ENCODE measurements at places on chromosomes 4 and X.

DNA sequence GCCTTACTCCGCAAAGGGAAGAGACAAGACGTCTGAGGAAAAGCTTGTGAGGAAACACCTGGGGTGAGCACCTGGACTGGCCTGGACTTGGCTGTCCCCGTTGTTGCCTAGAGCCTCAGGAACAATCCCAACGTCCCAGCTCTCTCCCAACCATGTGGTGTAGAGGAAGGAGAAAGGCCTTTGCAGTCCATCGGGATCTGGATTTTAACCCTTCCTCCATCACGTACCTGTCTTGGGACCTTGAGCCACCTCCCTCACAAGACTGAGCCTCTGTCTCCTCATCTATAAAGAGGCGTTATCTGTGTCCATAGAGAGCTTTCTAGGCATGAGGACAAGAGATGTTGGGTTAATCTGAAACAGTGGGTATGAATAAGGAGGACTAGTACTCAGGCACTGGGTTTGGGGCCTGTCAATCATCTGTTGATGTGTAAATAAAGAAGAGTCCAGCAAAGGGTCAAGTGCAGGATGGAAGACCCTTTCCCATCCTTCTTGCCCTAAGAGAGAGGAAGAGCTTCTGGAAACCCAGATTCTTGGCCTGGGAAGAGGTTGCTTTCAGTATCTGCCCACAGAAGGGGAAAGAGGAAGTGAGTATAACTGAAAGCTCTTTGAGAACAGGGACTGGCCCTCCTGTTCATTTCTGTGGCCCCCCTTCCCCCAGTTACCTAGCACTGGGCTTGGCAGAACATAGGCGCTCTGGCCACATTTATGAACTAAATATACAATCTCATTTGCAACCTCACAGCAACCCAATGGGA, 137.1 kb downstream of the PJA1 start:
- DNase-seq = no peak

DNA sequence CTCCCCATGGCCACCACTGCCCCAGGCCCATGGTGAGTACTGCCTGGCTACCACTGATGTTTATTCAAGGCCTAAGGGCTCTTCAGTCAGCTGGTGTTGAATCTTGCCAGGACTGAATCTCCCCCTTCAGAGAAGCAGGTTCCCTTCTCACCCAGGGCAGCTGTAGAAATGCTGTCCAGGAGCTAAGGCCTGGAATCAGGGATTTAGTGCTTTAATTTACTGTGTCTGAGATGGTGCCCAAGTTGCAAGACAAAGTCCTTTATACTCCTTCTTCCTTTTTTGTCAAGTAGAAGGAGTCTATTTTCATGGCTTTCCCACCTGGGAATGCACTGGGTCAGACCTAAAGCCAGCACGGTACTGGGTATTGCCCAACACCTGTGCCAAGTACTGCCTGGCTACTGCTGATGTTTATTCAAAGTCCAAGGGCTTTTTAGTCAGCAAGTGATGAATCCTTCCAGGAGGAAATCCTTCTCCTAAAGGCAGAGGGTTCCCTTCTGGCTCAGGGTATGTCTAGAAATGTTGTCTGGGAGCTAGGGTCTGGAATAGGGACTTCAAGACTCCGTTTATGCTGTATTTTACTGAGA, 117.6 kb upstream of the ATOH1 start:
- DNase-seq = no peak

DNA sequence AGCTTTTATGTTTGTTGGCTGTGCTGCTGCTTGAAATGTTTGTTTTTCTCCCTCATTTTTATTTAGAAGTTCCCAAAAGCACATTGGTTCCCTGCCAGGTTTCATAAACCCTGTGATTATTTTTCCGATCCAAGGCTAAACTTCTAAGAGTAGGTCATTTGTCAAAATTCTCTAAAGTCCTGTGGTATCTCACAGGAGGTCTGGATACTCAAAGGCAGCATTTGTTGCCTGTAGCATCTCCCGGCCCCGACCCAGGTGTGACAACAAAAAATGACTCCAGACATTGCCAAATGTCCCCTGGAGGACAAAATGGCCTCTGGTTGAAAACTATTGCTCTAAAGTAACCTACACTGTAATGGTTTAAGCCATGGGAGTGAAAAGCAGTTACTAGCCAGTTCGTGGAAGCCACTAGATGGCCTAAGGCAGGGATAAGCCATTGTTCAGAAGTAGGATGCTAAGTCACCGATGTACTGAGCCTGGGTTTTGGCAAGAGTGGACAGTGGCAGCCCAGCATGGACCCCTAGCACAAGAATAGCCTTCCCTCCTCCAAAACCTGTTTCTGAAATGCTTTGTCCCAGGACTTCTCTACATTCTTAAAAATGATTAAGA, 256.1 kb downstream of the THOC2 start:
- peak; percentile 4 for DNase-seq

GRCh38 chr4:109921384-109921808, 8.7 kb downstream of the EGF start:
- peak; percentile 28 for DNase-seq

GRCh38 chrX:56978172-56978571, 17.2 kb downstream of the SPIN3 start:
- peak; percentile 82 for DNase-seq

- no peak for DNase-seq
Observed at GRCh38 chr4:128590034-128590740, 219.3 kb upstream of the JADE1 start.

DNA sequence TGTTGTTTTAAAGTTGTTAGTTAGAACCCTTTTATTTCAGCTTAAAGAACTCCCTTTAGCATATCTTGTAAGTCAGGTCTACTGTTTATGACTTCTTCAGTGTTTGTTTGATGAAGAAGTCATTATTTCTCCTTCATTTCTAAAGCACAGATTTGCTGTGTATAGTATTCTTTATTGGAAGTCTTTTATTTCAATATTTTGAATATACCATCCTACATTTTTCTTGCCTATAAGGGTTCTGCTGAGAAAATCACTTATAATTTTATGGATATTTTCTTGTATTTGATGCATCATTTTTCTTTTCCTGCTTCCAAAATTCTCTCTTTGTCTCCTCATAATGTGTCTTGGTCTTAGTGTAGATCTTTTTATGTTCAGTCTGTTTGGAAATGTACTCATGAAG, 134.5 kb downstream of the CPXCR1 start:
- DNase-seq = no peak

GRCh38 chr4:64465263-64465662, 56.0 kb upstream of the TECRL start:
- no peak for DNase-seq

DNA sequence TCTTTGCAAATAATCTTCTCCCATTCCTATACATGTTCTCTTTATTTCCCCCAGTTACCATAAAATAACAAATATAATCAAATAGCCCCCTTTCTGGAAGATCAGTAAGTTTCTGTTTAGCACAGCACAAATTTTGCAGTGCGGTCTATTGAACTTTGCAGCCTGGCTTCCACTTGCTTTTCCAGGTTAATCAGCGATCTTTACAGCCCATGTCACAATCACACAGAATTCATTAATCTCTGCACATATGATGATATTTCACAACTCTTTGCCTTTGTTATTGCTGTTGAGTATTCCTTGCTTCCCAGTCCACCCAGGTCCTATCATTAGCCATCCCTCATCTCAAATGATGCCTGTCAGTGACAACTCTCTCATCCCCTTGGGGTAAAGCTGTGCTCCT, 2358.0 kb downstream of the PCDH7 start:
- DNase-seq = no peak

- no peak for DNase-seq
Observed at GRCh38 chr4:4914965-4915845, 55.7 kb downstream of the MSX1 start.

DNA sequence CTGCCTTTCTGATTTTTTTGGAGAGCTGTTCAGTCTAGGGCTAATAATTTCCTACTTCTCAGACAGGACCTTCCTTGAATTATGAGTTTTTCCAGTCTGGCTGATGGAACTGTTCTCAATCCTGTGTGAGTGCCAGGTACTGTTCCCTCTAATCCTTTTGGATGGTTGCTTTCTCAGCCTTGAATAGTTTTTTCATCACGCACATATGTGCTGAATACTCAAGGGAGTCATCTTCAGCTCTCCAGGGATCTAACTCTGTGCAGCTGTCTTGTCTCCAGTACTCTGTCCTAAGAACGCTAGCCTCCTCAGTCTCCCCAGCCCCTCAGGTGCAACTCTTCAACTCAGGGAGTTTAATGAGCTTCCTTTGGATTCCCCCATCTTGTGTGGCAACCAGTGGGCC, 93.2 kb downstream of the GASK1B start:
- DNase-seq = no peak

GRCh38 chrX:29824176-29824906, 391.0 kb upstream of the MAGEB2 start:
- DNase-seq = no peak

DNA sequence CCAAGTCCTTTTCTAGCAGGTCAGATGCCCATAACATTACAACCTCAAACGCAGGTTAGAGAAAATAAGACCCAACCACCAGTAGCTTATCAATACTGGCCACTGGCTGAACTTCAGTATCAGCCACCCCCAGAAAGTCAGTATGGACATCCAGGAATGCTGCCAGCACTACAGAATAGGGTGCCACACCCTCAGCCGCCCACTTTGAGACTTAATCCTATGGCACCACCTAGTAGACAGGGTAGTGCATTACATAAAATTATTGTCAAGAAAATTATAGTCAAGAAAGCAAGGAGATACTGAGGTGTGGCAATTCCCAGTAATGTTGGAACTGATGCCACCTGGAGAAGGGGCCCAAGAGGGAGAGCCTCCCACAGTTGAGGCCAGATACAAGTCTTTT, 19.9 kb upstream of the TRIM61 start:
- peak; percentile 14 for DNase-seq

GRCh38 chr4:34732176-34732950, 1512.0 kb downstream of the ARAP2 start:
- no peak for DNase-seq

DNA sequence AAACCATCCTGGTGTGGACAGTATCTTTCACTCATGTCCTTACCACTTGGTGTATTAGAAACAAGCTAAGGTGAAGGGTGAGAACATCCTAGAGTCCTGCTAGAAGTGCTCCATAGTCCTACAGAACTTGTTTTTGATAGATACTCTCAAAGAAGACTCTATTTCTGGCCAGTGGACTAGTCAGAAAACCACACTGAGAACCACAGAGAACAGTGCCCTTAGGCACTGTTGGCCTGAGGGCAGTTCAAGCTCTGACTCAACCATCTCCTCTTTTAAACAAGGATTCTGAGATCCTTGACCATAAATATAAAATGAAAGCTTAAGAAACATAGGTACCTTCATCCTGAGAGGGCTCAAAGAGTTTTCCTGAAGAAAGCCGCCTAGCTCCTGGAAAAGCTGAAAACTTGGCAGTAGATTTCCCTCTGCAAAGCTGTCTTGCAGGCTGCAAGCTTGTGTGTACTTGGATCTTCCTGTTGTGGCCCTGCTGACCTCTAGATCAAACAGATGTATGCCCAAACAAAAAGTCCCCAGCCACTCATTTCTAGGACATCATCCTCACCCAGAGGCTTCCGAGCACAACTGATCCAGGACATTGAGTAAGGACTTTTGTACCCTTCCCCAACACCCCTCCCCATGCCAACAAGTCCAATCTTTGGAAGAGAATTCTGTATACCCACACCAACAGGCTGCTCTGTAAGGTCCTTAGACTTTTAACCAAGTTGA, 111.6 kb upstream of the CXCL13 start:
- no peak for DNase-seq

GRCh38 chrX:110320381-110320987, 2.6 kb upstream of the AMMECR1 start:
- DNase-seq = no peak

GRCh38 chrX:71909956-71910355, 689 bp upstream of the NHSL2 start:
- DNase-seq = no peak

DNA sequence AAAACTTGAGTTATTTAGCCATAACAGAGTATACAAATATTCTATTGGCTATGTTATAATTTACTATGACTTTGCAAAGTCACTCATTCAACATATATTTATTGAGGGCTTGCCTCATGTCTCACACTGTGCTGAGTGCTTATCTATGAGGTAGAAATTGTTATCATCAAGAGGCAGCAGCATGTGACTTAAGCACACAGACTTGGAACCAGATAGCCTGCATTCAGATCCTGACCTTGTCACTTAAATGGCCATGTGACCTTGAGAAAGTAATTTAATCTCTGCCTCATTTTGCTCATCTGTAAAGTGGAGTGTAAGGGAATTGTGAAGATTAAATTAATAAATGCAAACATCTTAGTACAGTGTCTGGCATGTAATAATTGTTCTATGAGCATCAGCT, 10.1 kb upstream of the EXOSC9 start:
- DNase-seq = no peak

DNA sequence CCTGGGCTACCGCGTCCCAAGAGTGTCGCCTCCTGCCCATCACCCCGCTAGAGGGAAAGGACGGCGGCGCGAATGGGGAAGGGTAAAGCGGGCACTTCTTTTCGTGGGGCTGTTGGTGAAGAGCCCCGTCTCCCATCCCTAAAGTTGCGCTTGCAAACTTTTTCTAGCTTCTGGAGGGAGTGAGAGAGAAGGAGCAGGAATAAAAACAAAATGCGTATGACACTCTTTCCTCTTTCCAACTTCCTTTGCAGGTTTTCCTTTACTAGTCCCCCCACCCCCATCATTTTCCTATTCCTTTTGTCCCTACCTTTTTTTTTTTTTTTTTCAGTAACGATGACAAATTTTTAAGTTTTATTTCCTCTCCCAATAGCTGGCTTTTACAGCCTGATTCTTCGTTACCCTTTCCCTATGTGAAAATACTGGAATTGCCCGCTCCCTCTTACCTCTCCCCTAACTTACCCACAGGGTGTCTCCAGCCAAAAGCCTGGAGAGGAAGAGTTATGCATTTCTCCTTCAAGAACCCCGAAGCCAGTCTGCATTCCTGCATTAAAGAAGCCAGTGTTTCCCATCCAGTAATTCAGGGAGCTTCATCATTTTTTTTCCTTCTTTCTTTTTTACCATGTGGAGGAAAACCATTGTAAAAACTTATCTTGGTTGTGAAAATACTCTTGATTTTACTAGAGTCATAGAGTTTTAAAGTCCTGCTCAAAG, 613 bp upstream of the ARSJ start:
- peak; percentile 36 for DNase-seq

DNA sequence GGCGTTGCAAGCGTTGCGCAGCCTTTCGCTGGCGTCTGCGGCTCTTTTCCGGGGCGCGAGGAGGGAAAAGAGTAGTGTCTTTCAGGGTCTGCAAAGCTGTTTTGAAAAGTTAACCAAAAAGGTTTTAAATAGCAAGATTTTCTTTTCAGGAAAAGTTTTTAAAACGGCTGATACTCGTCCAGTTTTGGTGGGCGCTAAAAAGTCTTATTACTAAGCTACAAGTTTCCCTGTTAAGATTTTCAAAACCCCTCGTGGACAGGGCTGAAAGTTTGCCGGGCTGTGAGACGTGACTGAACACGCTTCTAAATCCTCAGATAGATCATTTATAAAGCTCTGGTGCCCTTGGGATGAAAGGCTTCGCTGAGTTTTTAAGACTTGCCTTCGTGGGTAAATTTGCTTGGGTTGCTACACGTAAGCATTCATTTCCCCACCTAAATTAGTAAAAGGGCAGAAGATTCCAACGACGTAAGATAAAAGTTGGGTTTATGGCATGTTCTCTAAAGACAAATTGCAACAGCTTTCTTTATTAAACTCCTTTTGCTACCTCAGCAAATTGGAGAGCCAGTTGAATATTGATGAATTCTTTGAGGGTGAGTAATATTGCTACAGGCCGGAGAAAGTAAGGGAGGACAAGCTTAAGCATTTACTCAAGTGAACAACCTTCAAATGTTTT, 91.5 kb downstream of the HPRT1 start:
- no peak for DNase-seq

Data from HT-29 (cell line).